NCI-H1417 (cell line): ENCODE measurements at places on chromosomes 6 and 20.

GRCh38 chr20:43334080-43334479, 123.6 kb upstream of the SRSF6 start:
- no peak for DNase-seq

GRCh38 chr6:167793421-167793820, 33.3 kb upstream of the AFDN start:
- peak; percentile 76 for DNase-seq

GRCh38 chr20:3551681-3552434, 81.0 kb downstream of the ATRN start:
- no peak for DNase-seq

DNA sequence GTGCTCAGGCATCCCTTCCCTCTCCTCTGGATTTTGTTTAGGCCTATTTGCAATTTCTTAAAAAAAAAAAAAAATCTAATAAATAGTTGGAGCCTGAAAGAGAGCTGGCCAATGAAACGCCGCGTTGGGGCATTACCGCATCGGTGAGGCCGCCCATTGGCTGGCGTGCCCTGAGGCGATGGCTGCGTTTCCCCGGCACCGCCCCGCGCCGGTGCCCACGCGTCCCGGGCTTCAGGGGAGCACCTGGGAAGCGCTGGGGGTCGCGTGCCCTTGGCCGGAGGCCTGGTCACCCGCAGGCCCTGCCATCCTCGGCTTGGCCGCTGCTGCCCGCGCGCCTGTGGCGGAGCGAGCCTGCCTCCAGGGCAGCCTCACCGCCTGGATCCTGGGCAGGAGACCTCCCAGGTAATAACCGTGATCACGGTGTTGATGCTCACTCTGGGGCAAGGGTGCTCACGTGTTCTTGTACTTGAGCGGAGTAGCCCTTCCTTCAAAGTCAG, 155.4 kb downstream of the NRN1 start:
- peak; percentile 80 for DNase-seq

- DNase-seq: no peak
Measured at GRCh38 chr6:103870970-103871369, 988.7 kb downstream of the HACE1 start.

- peak; percentile 19 for DNase-seq
Measured at GRCh38 chr6:87139236-87139635, 16.1 kb upstream of the ZNF292 start.
